ENCODE measurements at places on chromosomes 7 and 10.

- DNase-seq: peak; percentile 88
These were observed 152.4 kb upstream of the GNAI1 start for GRCh38 chr7:79982141-79982770.

DNA sequence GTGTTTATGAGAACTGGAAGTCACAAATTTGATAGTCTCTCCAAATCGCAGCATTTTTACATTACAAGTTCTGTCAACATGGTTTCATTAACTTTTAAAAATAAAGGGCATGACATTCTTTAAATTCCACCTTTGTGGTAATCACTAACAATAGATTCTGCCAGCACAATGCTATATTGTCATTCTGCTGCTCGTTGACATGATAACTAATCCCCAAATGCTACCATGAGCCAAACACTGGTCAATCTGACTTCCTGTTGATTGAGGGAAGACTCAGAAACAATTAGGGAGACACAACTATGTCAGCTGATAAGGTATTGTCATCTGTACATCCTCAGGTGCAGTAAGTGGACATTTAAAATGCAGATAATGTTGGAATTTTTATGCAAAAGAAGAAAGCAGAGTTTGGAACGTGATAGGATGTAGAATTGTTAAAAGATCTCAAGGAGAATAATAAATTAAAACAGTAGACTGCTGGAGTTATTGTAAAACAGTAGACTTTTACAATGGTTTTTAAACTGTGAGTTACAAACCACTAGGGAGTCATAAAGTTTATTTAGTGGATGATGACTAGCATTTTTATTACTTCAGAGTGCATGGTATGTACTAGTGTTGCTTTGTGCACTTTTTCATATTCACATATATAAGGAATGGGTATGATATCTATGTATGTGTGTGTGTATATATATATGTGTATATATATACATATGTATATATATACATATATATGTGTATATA, 126.4 kb upstream of the DKK1 start:
- peak; percentile 7 for DNase-seq

DNA sequence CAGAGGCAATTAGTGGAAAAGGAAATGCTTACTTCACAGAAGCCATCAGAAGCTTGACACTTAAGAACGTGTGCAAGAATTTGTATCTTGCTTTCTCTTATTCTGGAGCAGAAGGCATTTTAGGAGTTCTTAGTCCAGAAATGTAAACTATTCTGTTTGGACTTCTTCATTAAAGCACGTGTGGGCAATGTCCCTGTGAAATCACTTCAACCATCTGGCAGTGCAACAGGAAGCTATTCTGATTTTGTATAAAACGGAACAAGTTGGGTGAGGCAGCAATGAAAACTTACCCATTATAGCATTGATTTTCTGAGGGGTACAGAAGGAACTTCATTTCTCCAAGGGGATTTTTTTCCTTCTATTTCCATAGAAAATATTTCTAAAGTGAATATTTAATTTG, 21.3 kb upstream of the ARHGAP21 start:
- no peak for DNase-seq

DNA sequence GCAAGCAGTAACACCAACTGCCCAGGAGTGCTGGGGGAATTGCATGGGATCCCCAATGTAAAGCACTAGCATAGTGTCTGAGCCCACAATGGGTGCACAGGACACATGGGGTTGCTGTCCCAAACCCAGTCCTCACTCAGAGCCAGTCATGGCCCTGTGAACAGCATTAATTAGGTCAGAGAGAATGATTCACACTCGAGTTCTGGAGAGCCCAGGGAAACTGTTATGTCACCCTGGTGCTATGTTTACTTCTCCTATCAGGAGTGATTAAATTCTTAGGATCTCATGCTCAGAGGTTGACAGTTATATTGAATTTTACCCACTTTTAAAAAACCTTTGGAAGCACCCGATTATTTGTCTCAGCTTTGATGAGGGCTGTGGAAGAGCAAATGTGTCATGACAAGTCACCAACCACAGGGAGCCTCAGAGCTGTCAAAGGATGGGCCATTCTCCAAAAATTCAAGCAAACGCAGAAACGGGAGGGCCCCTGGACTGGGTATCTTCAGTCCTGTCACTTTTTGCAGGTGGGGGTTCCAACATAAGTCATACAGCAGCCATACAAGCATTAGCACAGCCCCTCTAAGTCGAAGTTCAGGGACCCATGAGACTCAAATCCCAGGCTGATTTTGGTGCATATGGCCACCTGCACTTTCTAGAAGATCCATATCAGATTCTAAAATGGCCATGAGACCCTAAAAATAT, 1.3 kb upstream of the RASSF4 start:
- peak; percentile 34 for DNase-seq

- DNase-seq: peak; percentile 87
These were observed 71.9 kb upstream of the DUSP5 start for GRCh38 chr10:110425684-110426293.

DNA sequence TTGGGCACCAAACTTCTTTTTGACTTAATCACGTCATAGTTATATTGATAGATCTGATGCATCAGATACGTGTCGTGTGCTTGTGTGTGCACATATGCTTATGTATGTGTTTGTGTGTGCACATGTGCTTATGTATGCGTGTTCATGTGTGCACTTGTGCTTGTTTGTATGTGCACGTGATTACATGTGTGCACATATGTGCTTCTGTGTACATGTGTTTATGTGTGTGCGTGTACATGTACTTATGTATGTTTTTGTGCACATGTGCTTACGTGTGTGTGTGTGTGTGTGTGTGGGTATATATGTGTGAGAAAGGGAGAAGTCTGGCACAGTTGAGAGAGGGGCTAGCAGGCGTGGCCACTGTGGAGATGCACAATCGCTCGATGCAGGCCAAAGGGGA, 173.4 kb downstream of the WDR37 start:
- no peak for DNase-seq

- peak; percentile 81 for DNase-seq
These were observed 185.0 kb upstream of the TMEM196 start for GRCh38 chr7:19958309-19958896.

DNA sequence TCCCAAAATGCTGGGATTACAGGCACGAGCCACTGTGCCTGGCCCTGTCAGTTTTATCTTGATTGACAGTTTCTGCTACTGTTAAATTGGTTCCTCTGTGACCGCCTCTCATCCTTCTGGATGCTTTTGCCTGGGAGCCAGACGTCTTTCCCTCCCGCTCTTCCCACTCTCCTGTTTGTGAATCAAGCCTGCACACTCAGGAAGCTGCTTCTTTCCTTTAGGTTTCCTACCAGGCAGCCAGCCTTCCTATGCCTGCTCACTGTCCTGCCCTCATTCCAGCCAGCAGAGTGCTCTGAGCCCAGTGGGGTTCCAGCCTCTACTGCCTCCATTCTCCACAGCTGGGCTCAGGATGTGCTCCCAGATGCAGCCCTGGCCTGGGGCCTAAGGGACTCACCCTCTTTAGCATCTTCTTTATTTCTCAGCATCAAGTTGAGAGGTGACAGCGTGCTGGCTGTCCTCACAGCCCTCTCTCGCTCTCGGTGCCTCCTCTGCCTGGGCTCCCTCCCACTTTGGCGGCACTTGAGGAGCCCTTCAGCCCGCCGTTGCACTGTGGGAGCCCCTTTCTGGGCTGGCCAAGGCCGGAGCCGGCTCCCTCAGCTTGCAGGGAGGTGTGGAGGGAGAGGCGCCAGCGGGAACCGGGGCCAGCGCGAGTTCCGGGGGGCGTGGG, 5.1 kb downstream of the SH2D4B start:
- DNase-seq: no peak

- DNase-seq: peak; percentile 5
These were observed 201.4 kb upstream of the NPVF start for GRCh38 chr7:25429731-25430130.

DNA sequence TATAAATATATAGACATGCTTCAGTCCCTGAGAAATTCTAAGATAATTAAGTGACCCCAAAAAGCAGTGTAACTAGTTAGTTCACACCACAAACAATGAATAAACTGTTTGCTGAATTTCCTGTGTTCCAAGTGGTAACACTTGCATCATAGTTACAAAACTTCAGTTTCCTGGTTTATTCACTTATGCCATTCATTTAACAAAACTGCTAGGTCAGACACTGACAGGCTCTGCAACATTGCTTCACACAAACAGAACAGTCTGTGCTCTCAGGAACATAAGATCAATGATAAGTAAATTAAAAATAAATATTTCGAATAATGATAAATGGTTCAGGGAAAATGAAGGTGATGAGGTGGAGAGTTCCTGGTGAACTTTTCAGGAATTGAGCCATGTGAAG, 133.3 kb upstream of the NAMPT start:
- peak; percentile 18 for DNase-seq

DNA sequence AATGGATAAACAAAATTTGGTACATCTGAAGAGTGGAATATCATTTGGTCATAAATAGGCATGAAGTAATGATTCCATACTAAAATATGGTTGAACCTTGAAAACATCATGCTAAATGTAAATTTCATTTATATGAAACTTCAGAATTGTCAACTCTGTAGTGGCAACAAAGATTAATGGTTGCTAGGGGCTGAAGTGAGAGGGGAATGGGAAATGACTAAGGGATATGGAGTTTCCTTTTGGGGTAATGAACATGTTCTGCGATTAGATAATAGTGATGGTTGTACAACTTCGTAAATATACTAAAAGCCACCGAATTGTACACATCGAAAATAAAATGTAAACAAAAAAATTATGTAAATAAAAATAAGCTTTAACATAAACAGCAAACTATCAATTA, 384.1 kb upstream of the STEAP1 start:
- no peak for DNase-seq

GRCh38 chr7:139078399-139078798, 31.1 kb downstream of the ZC3HAV1 start:
- DNase-seq: no peak
